HT-29 (cell line): ENCODE measurements at places on chromosomes 7 and 10. TPM values are rescaled to one million over a fixed set of nuclear protein-coding genes. Genes with fewer than 3 reads are reported as not detected.

GRCh38 chr7:156151078-156151477, 338.8 kb upstream of the SHH start:
- no peak for DNase-seq

The ZMIZ1 gene
- total RNA-seq, result 21.0 and 27.5 TPM in 2 replicates

The LRMDA gene
- total RNA-seq, result not detected in 2 replicates

The SNX8 gene
- 41.7 and 44.0 TPM in 2 replicates for total RNA-seq

DNA sequence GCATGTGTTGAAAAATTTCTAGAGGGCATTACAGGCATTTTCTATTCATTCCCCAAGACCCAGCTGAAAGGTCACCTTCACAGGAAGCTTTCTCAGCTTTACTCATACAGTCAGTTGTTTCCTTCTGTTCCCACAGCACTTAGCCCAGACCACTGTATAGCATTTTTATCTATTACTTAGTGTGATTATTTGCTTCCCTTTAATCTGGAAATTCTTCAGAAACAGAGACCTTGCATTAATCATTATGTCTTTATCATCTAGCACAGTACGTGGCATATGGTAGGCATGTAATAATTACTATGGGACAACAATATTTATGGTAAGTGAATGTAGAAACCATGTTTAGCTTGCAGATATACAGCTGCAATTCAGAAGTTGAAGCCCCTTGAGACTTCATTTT, 38.2 kb upstream of the CDK6 start:
- DNase-seq, result no peak

DNA sequence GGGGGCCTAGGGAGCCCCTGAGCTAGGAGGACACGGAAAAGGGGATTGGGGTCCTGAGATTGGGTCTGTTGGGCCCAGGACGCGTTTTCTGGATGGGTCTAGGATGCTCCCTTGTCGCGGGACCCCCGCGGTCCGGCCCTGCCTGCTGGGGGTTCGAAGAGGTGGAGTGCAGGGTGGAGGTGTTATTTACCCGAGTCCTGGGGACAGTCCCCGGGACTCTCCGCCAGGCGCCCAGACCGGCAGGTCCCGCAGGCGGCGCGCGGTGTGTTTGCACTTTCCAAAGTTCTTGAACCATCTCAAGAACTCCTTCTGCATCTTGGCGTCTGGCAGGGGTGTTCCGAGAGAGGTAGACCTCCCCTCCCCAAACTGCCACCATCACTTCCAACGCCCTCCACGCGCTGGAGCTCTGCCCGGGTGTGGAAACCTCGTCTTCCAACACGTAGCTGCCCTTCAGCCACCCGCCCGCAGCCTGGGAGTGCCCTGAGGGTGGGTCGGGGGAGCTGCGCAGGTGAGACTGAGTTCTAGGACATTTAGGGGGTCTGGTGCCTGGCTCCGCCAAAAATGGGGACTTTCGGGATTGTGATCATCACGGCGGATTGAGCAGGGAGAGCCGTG, 569 bp downstream of the CAV1 start:
- peak; percentile 57 for DNase-seq

GRCh38 chr7:158529181-158530096, 58.2 kb downstream of the PTPRN2 start:
- no peak for DNase-seq
